ENCODE measurements at places on chromosomes 6 and 20.

DNA sequence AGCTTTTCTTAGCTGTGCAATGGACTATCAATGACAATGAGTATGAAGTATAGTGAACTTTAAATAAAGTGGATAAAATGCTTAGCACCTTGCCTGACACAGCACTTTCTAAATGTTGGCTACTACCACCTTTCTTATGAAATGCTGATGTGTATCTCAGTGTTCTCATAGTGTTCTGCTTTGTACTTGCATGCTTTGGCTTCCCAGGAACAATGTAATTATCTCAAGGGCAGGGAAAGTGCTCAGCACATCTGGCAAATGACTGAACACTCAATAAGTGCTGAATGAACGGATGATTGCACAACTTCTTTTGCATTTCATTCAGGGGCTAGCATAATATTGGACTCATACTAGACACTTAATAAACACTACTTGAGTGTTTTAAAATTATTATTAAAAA is 28.2 kb upstream of the NOX3 start:
- DNase-seq = no peak

GRCh38 chr20:32526125-32526524 is 59.0 kb downstream of the NOL4L start:
- no peak for DNase-seq

DNA sequence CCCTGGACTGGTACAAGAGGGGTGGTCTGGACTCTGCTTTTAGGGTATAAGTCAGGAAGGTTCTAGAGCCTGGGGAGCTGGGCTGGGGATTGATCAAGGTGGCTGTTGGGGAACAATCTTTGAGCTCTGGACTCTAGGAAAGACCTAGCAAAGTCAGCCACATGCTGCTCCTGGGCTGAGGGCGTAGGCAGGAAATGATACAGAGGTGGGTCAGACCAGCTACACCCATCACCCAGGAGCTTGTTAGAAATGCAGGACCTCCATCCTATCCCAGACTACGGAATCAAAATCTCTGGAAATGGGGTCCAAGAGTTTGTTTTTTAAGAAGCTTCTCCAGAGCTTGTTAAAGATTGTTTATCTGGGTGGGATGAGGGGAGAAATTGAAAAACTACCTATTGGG is 9.4 kb downstream of the ADTRP start:
- DNase-seq = no peak

- no peak for DNase-seq
Observed at GRCh38 chr6:15642276-15642675, 20.6 kb downstream of the DTNBP1 start.

Data from NCI-H446 treated with DMSO at 0.1 percent for 48 hours (cell line).